ENCODE measurements at places on chromosomes 11 and 22.

- no peak for DNase-seq
Observed at GRCh38 chr22:48241658-48242057, 1479.2 kb downstream of the TBC1D22A start.

- DNase-seq, result no peak
Observed at GRCh38 chr22:42977569-42977968, 37.4 kb downstream of the PACSIN2 start.

- DNase-seq, result no peak
Observed at GRCh38 chr11:99257131-99257530, 236.4 kb downstream of the CNTN5 start.

DNA sequence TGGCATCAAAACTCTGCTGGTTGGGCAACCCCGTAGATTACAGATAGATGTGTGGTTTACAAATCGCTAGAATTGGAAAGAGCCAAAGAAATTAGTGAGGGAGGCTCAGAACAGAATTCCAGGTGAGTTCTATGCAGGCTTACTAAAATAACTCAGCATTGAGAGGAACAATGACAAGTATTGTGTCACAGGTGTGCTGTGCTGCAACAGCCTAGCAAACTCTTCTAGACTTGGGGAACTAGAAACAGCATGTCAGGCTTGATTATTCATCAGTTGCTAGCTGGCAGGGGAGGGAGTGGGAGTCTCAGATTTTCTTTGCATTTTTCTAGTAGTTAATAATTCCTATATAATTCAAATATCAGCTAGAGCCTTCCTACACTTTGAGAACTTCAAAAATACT is 26.3 kb upstream of the RASD2 start:
- DNase-seq, result no peak

- DNase-seq, result no peak
Observed at GRCh38 chr11:64044730-64045393, 9.1 kb downstream of the FLRT1 start.
